Lung (tissue), 17 donors: ENCODE measurements at places on chromosomes 16 and 17. TPM values are rescaled to one million over a fixed set of nuclear protein-coding genes. Genes with fewer than 3 reads are reported as not detected.

DNA sequence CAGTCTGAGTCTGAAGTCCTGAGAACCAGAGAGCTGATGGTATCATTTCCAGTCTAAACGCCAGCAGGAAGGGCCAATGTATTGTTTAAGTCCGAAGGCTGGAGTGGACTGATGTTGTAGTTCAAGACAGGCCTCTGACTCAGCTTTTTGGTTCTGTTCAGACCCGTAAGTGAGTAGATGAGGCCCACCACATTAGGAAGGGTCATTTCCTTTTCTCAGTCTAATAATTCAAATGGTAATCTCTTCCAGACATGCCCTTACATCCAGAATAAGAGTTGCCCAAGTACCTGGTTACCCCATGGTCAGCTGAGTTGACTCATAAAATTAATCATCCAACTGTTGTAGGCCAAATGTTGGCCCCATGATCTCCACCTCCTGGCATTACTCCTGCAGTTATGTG lies 442.6 kb upstream of the HSBP1 start:
- no peak overlapping the region for H3K27ac ChIP-seq
- H3K4me1 ChIP-seq = no peaks in the 10 kb centered on the region
- DNase-seq = no peak
- no peaks in the 10 kb centered on the region for H3K27me3 ChIP-seq
- no peaks in the 10 kb centered on the region for H3K36me3 ChIP-seq
- H3K4me3 ChIP-seq = no peak overlapping the region

HOXB13 gene
- total RNA-seq = not detected

GRCh38 chr17:66340720-66341119 lies 38.3 kb downstream of the PRKCA start:
- no peaks in the 10 kb centered on the region for H3K27me3 ChIP-seq
- DNase-seq = no peak
- peaks cover 29% of the 10 kb centered on the region for H3K4me1 ChIP-seq
- H3K36me3 ChIP-seq = no peaks in the 10 kb centered on the region

HS3ST2 gene
- 5.6 TPM for total RNA-seq

CCL4 gene
- 15.1 TPM for total RNA-seq

DNA sequence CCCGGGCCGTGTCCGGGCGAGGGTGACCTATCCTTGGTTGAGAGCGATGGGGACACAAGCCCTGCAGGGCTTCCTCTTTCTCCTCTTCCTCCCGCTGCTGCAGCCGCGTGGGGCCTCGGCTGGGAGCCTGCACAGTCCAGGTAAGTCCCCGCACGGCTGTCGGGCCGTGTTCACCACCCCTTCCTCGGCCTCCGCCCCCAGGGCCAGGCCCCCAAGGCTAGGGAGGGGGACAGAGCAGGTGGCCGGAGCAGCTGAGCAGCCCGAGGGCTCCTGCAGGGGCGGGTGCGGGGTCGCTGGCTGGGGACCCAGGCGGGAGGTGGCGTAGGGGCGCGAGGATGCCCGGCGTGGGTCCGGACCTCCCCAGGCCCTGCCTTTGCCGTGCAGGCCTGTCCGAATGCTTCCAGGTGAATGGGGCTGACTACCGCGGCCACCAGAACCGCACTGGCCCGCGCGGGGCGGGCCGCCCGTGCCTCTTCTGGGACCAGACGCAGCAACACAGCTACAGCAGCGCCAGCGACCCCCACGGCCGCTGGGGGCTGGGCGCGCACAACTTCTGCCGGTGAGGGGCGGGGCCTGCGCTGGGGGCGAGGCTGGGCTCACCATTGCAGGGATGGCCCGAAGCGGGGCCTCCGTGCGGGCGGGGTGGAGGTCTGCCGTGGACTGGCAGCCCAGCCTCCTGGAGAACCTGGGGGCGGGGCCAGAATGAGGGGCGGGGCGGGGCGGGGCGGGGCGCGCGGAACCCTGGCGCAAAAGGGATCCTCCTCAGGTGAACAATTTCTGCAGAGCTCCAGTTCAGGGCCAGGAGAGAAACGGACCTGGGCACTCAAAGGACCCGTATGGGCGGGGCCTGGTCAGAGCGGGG lies 631 bp downstream of the KREMEN2 start:
- H3K4me1 ChIP-seq = no peaks in the 10 kb centered on the region
- H3K27ac ChIP-seq = no peak overlapping the region
- no peak overlapping the region for H3K4me3 ChIP-seq
- H3K36me3 ChIP-seq = no peaks in the 10 kb centered on the region
- peaks cover 31% of the 10 kb centered on the region for H3K27me3 ChIP-seq

DNA sequence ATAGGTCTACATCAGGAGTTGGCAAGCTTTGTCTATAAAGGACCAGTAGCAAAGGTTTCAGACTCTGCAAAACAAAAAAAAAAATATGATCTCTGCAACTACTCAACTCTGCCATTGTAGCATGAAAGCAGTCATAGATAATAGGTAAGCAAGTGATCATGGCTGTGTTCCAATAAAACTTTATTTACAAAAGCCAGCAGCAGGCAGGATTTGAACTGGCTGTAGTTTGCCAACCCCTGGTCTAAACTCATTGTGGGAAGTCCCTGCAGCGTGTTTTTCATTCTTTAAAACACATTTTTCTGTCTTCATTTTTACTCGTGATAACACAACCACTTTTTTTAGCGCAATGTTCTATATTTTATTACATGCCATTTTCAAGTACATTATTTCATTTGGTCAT lies 127.5 kb upstream of the COX10 start:
- no peaks in the 10 kb centered on the region for H3K36me3 ChIP-seq
- DNase-seq = no peak
- H3K4me1 ChIP-seq = no peaks in the 10 kb centered on the region
- H3K4me3 ChIP-seq = no peak overlapping the region

ALOX15B gene
- total RNA-seq = 135 TPM

GRCh38 chr17:10067446-10068143 lies 130.8 kb downstream of the GAS7 start:
- no peaks in the 10 kb centered on the region for H3K4me1 ChIP-seq
- H3K27me3 ChIP-seq = no peaks in the 10 kb centered on the region
- DNase-seq = no peak
- no peaks in the 10 kb centered on the region for H3K36me3 ChIP-seq

DNA sequence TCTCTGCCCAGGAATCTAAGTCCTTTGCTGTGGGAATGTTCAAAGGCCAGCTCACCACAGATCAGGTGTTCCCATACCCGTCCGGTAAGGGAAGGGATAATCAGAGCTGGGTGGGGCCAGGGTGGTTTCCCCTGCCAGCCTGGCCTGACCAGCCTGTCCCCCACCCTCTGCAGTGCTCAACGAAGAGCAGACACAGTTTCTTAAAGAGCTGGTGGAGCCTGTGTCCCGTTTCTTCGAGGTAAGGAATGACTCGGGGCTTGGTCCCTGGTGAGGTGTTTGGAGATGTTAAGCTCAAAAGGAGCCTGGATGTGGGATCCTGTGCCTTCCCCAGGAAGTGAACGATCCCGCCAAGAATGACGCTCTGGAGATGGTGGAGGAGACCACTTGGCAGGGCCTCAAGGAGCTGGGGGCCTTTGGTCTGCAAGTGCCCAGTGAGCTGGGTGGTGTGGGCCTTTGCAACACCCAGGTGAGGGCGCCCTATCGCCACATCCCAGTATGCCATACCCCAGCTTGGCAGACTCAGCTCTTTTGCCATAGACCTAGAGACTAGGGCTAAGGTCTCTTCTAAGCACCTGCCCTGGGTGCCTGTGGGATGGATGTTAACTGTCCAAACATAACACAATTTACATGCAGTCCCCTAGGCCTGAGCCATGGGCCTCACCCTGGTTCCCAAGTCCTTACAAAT lies 997 bp downstream of the ACADVL start:
- peaks cover 43% of the 10 kb centered on the region for H3K4me1 ChIP-seq
- H3K27ac ChIP-seq = peak overlapping the region; percentile 96
- H3K36me3 ChIP-seq = peaks cover 15% of the 10 kb centered on the region
- peak overlapping the region; percentile 83 for H3K4me3 ChIP-seq
- H3K27me3 ChIP-seq = no peaks in the 10 kb centered on the region

DNA sequence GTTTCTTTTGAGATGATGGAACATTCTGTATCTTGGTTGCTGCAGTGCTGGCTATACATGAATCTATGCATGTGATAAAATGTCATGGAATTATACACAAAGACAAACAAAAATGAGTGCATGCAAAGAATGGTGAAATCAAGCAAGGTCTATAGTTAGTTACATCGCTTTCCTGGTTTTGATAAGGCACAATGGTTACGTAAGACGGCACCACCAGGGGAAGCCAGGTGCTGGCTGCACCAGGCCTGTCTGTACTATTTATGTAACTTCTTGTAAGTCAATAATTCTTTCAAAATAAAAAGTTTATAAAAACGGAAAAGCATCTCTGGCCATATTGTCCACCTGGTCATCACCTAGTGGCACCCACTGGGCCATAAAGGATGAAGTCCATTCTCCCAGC lies 46.5 kb downstream of the ARHGAP27 start:
- no peak overlapping the region for H3K27ac ChIP-seq
- H3K4me3 ChIP-seq = no peak overlapping the region
- H3K4me1 ChIP-seq = no peaks in the 10 kb centered on the region
- H3K27me3 ChIP-seq = no peaks in the 10 kb centered on the region
- DNase-seq = no peak

SOST gene
- total RNA-seq = not detected

DNA sequence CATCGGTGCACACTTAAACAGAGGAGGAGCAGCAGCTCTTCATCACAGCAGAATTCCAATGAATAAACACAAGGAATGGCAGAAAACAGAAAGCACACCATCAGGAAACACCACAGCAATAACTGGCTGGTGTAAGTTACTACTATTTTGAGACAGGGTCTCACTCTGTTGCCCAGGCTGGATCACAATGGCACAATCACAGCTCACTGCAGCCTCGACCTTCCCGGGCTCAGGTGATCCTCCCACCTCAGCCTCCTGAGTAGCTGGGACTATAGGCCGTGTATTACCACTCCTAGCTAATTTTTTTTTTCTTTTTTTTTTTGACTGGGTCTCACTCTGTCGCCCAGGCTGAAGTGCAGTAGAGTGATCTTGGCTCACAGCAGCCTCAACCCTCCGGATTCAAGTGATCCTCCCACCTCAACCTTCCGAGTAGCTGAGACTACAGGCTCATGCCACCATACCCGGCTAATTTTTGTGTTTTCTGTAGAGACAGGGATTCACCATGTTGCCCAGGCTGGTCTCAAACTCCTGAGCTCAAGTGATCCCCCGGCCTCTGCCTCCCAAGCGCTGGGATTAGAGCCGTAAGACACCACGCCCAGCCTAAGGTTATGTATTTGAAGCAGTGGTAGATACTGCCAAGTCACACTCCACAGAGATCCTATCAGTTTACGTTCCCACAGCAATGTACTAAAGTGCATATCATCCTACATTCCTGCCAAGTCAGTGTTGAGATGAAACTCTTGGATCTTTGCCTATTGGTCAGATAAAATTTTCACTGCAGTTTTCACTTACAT lies 20.7 kb downstream of the TRAP1 start:
- no peak overlapping the region for H3K4me3 ChIP-seq
- DNase-seq = peak; percentile 12
- H3K36me3 ChIP-seq = peaks cover 1% of the 10 kb centered on the region
- no peaks in the 10 kb centered on the region for H3K4me1 ChIP-seq

FOXF1 gene
- 25.7 TPM for total RNA-seq

DNA sequence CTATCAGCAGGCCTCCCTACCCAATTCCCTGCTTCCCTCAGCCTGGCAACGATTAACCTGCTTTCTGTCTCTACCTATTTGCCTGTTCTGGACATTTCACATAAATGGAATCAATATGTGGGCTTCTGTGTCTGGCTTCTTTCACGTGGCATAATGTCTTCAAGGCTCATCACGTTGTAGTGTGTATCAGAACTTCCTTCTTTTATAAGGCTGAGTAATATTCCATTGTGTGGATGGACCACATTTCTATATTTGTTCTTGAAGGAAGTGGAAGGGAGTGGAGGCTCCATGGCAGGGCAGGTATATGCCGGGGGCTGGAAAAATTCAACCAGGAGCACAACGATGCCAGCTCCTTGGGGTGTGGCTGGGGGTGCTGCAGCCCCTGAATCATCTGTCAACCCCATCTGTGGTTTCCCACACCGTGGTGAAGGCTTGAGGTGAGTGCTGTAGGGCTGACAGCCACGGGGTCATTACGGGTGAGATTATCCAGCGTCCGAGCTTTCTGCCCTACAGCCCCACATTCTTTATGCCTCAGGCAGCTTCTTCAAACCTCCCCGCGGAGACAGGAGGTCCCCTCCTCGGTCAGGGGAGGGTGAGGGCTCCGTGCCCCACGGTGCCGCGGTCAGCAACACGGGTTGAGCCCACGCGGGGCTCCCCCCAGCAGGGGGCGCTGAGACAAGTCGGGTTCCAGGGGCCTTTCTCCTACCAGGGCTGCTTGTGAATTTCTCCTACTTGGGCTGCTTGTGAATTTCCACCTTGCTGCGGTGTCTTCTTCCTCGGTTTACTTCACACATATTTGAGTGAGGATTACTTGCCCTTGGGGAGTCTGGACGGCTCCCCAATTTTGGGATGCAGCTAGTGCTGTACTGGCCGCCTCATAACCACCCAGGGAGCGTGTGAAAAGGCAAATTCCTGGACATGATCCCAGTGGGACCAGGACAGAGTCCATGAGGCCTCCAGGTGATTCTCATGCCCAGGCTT lies 18.3 kb upstream of the WFIKKN2 start:
- no peaks in the 10 kb centered on the region for H3K4me1 ChIP-seq
- no peaks in the 10 kb centered on the region for H3K36me3 ChIP-seq
- H3K27me3 ChIP-seq = no peaks in the 10 kb centered on the region
- DNase-seq = peak; percentile 24

GRCh38 chr17:81332914-81333528 lies 37.9 kb upstream of the SLC38A10 start:
- peaks cover 18% of the 10 kb centered on the region for H3K4me1 ChIP-seq
- no peaks in the 10 kb centered on the region for H3K27me3 ChIP-seq
- H3K4me3 ChIP-seq = no peak overlapping the region
- peak; percentile 17 for DNase-seq

- peaks cover 7% of the 10 kb centered on the region for H3K36me3 ChIP-seq
- H3K27me3 ChIP-seq = no peaks in the 10 kb centered on the region
- peak overlapping the region; percentile 71 for H3K4me3 ChIP-seq
- peaks cover 25% of the 10 kb centered on the region for H3K4me1 ChIP-seq
- no peak for DNase-seq
Observed at GRCh38 chr17:18261146-18261515, 669 bp downstream of the MIEF2 start.

GRCh38 chr16:84308120-84308519 lies 13.4 kb downstream of the WFDC1 start:
- H3K4me1 ChIP-seq = no peaks in the 10 kb centered on the region
- DNase-seq = peak; percentile 57
- no peak overlapping the region for H3K4me3 ChIP-seq
- no peaks in the 10 kb centered on the region for H3K27me3 ChIP-seq
- H3K27ac ChIP-seq = no peak overlapping the region

DNA sequence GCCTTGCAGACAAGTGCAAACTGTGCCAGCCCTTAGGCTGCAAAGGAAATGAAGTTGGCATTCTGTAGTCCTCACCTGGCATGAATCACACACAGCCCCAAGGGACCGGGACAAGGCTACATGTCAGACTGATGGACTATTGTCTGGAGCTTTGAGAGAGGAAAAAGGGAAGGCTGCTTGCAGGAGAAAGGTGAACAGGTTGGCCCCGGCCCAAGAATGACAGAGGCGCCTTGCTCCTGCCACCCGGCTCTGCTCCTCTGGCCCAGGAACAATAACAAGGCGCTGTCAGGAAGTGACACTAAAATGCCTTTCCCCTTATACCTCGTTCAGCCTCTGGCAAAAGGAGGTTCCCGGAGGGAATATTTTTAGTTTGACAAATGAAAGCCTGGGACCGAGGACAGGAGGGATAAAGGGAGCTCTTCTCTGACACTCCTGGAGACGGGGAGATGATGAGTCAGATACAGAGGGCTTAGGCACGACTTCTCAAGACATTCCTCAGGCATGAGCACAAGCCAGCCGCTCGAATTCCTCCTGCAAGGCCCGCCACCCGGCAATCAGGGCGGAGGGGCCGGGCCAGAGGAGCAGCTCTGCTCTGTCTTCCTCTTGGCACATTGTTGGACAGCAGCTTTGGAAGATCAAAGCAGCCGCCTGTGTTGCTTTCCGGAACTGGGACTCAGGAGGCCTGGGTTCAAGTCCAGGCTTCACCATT lies 105.8 kb downstream of the NOG start:
- no peak overlapping the region for H3K4me3 ChIP-seq
